Thoracic aorta (tissue), 2 donors: ENCODE measurements at places on chromosomes 1 and 21. TPM values are rescaled to one million over a fixed set of nuclear protein-coding genes. Genes with fewer than 3 reads are reported as not detected.
A peak's percentile ranks its signal among the peaks of the same experiment; 100 is the strongest.

Gene TOMM20
- 59.0 TPM for total RNA-seq

Gene TXNDC12
- 22.3 TPM for total RNA-seq

Gene MARK1
- 11.9 TPM for total RNA-seq

Gene CEP350
- total RNA-seq = 51.1 TPM

Gene EPHB2
- 10.0 TPM for total RNA-seq

Gene LY9
- 0.71 TPM for total RNA-seq

DNA sequence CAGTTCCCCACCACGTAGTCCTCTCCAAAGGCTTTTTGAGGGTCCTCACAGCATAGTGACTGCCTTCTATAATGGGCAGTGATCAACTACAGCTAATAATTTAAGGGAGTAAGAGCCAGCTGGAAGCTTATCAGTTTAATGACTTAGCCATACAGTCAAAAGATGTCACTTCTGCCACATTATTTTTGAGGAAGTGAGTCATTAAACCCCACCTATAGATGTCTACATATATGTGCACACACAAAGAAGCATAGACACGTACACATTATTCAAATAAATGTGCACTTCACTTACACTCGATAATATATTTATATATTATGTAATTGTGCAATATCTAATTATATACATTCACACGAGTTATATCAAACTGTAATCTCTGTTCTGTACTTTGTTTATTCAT is 1704.7 kb downstream of the KCNT2 start:
- H3K27me3 ChIP-seq = no peaks in the 10 kb centered on the region
- H3K4me1 ChIP-seq = no peaks in the 10 kb centered on the region
- no peaks in the 10 kb centered on the region for H3K36me3 ChIP-seq
- no peak for DNase-seq
- H3K27ac ChIP-seq = no peak overlapping the region
- H3K4me3 ChIP-seq = no peak overlapping the region

- H3K27me3 ChIP-seq = no peaks in the 10 kb centered on the region
- peaks cover 2% of the 10 kb centered on the region for H3K36me3 ChIP-seq
- H3K4me1 ChIP-seq = peaks cover 33% of the 10 kb centered on the region
- peak overlapping the region; percentile 99 for H3K27ac ChIP-seq
These were observed 1.0 kb downstream of the TRMT1L start for GRCh38 chr1:185155600-185156287.

GRCh38 chr1:220368352-220369265 is 96.4 kb upstream of the RAB3GAP2 start:
- H3K36me3 ChIP-seq = no peaks in the 10 kb centered on the region
- no peak overlapping the region for H3K4me3 ChIP-seq
- no peaks in the 10 kb centered on the region for H3K4me1 ChIP-seq

DNA sequence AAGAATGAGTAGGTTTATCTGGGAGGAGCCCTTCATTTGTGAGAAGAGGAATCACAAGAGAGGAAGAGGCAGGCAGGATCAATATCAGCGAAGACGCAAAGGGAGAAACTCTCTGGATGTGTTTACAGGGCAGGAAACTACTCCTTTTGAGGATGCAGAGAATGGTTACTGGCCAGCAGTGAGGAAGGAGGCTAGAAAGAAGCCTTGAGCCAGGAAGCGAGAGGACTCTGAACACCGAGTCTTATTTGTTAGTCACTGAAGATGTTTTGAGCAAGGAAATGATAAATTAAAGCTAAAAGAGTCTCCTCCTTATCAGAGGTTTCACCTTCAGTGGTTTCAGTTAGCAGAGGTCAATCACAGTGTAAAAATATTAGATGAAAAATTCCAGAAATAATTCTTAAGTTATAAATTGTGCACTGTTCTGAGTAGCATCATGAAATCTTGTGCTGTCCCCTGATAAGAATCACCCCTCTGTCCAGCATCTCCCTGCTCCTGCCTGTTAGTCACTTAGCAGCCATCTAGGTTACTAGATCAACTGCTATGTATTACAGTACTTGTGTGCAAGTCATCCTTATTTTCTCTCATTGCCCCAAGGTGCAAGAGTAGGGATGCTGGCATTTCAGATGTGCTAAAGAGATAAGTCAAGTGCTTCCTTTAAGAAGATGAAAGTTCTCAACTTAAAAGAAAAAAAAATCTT is 43.5 kb downstream of the WLS start:
- H3K4me3 ChIP-seq = no peak overlapping the region
- no peak overlapping the region for H3K27ac ChIP-seq
- DNase-seq = no peak
- H3K4me1 ChIP-seq = no peaks in the 10 kb centered on the region

- H3K27ac ChIP-seq = no peak overlapping the region
- H3K36me3 ChIP-seq = no peaks in the 10 kb centered on the region
These were observed 464 bp downstream of the BEST4 start for GRCh38 chr1:44787506-44787905.

DNA sequence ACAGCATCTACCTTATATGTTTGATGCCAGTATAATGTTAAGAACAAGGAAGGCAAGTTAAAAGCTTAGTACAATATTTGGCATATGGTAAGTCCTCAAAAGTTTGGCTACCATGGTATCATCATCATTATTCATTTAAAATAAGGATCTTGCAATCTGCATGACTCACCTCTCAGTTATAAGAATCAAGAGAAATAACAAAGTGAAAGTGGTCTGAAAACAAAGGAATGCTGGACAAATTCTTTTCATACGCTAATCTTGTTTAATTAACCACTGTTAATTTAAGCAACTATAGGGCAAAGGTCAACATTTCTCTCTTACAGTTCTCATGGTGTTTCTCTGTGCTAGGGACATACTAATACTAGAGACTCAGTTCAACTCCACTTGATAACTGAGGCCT is 13.0 kb upstream of the CLDN19 start:
- H3K36me3 ChIP-seq = peaks cover 72% of the 10 kb centered on the region
- no peak overlapping the region for H3K27ac ChIP-seq
- no peaks in the 10 kb centered on the region for H3K4me1 ChIP-seq

DNA sequence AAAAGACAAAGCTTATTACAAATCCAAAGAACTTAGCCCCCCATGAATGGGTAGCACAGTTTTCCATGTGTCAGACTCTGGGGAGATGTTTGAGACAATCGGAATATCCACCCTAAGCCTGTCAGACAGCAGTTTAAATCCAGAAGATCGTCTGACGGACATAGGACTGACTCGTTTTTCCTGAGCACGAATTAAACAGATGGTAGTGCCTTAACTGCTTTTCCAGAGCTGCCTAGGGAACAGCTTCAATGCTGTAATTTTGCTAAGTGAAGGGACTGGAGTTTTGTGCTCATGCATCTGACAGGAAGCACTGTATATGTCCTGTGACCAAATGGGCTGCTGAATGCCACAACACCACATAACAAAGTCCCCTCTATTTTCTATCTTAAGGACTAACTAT is 48.6 kb downstream of the PCNX2 start:
- H3K27ac ChIP-seq = no peak overlapping the region
- DNase-seq = no peak
- no peaks in the 10 kb centered on the region for H3K4me1 ChIP-seq
- H3K36me3 ChIP-seq = no peaks in the 10 kb centered on the region

- no peaks in the 10 kb centered on the region for H3K27me3 ChIP-seq
- H3K36me3 ChIP-seq = no peaks in the 10 kb centered on the region
- DNase-seq = no peak
These were observed 104.0 kb downstream of the CDC7 start for GRCh38 chr1:91604632-91605031.

GRCh38 chr1:47403321-47403910 is 12.7 kb upstream of the FOXE3 start:
- no peaks in the 10 kb centered on the region for H3K4me1 ChIP-seq
- H3K36me3 ChIP-seq = no peaks in the 10 kb centered on the region
- DNase-seq = no peak
- H3K27ac ChIP-seq = no peak overlapping the region
- H3K27me3 ChIP-seq = no peaks in the 10 kb centered on the region

DNA sequence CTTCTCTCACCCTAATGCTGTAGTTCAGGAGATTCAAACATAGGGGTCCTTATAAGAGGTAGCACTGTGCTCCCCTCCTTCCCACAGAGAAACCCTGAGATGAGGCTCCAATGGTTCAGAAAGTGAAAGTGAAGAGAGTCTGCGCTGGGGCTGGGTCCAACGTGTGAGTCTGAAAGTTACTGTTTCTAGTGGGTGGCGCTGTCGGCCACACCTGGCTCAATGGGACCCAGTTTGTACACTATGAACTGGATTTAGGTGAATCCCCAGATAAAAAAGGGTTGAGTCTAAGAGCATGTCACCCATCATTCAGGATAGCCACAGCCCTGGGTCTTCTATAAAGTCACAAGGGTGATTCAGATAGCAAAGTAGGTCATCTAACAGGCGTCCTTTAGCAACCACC is 2.8 kb downstream of the SMCP start:
- H3K27me3 ChIP-seq = no peaks in the 10 kb centered on the region
- H3K36me3 ChIP-seq = no peaks in the 10 kb centered on the region
- DNase-seq = no peak

DNA sequence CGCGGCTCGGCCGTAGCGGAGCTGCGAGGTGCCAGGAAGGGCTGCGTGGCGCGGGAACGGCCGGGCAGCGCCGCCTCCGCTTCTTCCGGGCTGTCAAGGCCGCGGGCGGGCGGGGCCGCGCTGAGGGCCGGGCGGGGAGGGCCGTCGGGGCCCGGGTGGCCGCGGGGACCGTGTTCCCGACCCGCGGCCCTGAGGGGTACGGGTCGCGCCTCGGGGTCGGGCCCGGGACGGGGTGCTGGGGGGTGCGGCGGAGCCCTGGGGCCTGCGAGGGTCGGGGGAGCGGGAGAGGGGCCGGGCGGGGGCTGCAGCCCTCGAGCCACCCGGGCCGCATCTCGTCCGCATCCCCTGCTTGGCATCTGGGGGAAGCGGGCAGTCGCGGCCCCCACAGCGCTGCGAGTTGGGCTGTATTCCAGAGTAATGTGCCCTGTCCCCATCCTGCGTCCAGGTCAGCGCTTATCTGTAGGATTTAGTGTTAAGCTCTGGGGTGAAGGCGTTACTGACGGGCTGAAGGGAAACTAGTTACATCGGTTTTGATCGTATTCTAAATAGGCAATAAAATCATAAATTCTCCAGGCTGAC is 379 bp downstream of the RER1 start:
- H3K27ac ChIP-seq = peak overlapping the region; percentile 85
- peaks cover 10% of the 10 kb centered on the region for H3K36me3 ChIP-seq
- H3K27me3 ChIP-seq = no peaks in the 10 kb centered on the region
- no peak for DNase-seq
- H3K4me1 ChIP-seq = peaks cover 31% of the 10 kb centered on the region
- peak overlapping the region; percentile 94 for H3K4me3 ChIP-seq

- no peak overlapping the region for H3K4me3 ChIP-seq
- DNase-seq = no peak
- no peaks in the 10 kb centered on the region for H3K36me3 ChIP-seq
- H3K27me3 ChIP-seq = no peaks in the 10 kb centered on the region
- H3K27ac ChIP-seq = no peak overlapping the region
- H3K4me1 ChIP-seq = peaks cover 40% of the 10 kb centered on the region
These were observed 61.7 kb downstream of the GALNT2 start for GRCh38 chr1:230128569-230129285.

- H3K4me3 ChIP-seq = peak within 1 kb of the TSS; percentile 94
- peak within 1 kb of the TSS; percentile 84 for H3K27ac ChIP-seq
- DNase-seq = no peak
- H3K36me3 ChIP-seq = peaks cover 13% of the 10 kb centered on the region
- peaks cover 38% of the 10 kb centered on the region for H3K4me1 ChIP-seq
- no peaks in the 10 kb centered on the region for H3K27me3 ChIP-seq
These were observed at the start of gene MTFR1L for GRCh38 chr1:25819491-25820246. Gene MTFR1L, plus strand, starts transcription at chr1:25819954. Its CDS starts 3,151 bp downstream, at chr1:25823105.

GRCh38 chr21:40569357-40569756 is 277.6 kb downstream of the DSCAM start:
- H3K27me3 ChIP-seq = no peaks in the 10 kb centered on the region
- H3K36me3 ChIP-seq = no peaks in the 10 kb centered on the region
- H3K4me1 ChIP-seq = no peaks in the 10 kb centered on the region

DNA sequence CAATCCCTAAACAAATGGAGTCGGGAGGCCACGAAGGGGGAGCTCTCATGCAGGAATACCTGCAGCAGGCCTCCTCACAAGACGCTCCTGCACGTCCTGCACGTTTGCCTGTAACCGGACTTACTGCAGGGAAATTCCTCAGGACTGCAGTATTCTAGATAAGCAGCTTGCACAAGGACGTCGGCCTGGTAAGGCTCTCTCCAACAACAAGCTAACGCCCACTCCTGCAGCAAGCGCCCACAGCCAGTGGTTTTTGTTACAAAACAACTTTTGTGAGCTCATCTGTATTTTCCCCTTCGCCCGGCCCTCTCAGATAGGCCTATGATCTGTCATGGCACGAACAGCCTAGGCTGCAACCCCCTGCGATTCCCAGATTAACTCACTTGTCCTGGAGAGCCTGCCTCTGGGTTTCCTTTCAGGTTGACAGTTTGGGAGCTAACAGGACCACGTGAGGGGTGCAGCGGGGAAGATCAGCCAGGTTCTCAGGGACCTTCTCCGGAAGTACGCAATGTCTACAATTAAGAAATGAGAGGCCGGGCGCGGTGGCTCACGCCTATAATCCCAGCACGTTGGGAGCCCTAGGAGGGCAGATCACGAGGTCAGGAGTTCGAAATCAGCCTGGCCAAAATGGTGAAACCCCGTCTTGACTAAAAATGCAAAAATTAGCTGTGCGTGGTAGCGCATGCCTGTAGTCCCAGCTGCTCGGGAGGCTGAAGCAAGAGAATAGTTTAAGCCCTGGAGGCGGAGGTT is 921 bp upstream of the MIB2 start:
- H3K27me3 ChIP-seq = no peaks in the 10 kb centered on the region
- H3K27ac ChIP-seq = peak overlapping the region; percentile 100
- H3K4me1 ChIP-seq = peaks cover 30% of the 10 kb centered on the region
- DNase-seq = no peak
- peak overlapping the region; percentile 96 for H3K4me3 ChIP-seq

DNA sequence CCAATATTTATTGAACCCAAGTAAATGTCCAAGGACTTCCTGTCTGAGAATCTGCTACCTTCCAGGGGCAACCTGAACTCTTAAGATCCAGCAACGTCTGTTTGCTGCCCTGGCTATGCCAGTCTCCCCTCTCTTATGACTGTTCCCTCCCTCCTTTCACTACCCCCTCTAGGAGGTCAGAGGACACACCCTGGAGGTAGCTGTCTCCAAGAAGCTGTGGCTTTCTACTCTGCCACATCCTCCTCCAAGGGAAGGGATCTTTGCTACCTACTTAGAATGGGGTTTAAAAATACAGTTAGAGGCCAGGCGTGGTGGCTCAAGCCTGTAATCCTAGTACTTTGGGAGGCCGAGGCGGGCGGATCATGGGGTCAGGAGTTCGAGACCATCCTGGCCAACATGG is 3.6 kb upstream of the SMPDL3B start:
- no peak overlapping the region for H3K4me3 ChIP-seq
- no peaks in the 10 kb centered on the region for H3K27me3 ChIP-seq
- H3K36me3 ChIP-seq = no peaks in the 10 kb centered on the region
- H3K27ac ChIP-seq = no peak overlapping the region
- H3K4me1 ChIP-seq = no peaks in the 10 kb centered on the region
- no peak for DNase-seq

- H3K27me3 ChIP-seq = no peaks in the 10 kb centered on the region
- no peaks in the 10 kb centered on the region for H3K36me3 ChIP-seq
- H3K27ac ChIP-seq = no peak overlapping the region
- no peak overlapping the region for H3K4me3 ChIP-seq
- H3K4me1 ChIP-seq = no peaks in the 10 kb centered on the region
- no peak for DNase-seq
These were observed 13.3 kb upstream of the CASQ2 start for GRCh38 chr1:115781851-115782250.
